Effector CD8-positive, alpha-beta T cell (primary cell): ENCODE measurements at places on chromosomes 6 and 20.
A peak's percentile ranks its signal among the peaks of the same experiment; 100 is the strongest.

GRCh38 chr6:167776906-167777627, 49.6 kb upstream of the AFDN start:
- no peak for DNase-seq

DNA sequence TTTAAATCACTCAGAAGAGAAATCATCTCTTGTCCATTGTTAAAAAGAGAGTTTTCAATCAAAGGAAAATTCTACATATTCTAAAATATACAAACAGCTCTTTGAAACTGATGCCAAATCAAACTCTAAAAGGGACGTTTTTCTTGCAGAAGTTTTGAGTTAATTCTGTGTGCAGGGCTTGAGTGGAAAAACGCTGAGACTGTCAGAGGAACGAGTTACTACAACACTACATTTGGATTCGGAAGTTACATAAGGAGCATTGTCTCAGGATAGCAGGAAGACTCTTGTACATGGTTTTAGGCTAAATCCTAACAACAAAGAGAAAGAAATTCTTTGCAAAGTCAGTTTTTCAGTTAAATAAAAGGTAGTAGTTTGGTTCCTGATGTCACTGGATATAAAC, 155.7 kb upstream of the SUPT3H start:
- no peak for DNase-seq

DNA sequence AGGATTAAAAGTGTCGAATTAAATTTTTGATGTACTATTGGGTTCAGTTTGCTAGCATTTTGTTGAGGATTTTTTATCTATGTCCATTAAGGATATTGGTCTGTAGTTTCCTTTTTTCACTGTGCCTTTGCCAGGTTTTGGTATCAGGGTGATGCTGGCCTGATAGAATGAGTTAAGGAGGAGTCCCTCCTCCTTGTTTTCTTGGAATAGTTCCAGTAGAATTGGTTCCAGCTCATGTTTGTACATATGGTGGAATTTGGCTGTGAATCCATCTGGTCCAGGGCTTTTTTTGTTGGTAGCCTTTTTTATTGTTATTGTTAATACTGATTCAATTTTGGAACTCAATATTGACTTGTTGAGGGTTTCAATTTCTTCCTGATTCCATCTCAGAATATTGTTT, 141.8 kb downstream of the SIM1 start:
- no peak for DNase-seq

DNA sequence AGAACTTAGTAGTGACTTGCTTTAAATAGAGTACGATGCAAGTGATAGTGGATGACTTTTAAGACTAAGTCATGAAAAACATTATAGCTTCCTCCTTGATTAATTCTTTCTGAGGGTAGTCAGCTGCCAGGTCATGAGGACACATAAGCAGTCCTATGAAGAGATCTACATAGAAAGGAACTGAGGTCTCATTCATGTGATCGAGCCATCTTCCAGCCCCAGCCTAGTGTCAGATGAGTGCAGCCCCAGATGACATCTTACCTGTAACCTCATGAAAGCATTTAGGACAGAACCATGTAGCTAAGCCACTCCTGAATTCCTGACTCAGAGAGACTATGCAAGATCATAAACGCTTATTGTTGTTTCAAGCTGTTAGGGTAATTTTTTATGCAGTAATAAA, 67.7 kb downstream of the AK9 start:
- no peak for DNase-seq

- DNase-seq = no peak
These were observed 154.3 kb upstream of the INSM1 start for GRCh38 chr20:20213526-20214121.

DNA sequence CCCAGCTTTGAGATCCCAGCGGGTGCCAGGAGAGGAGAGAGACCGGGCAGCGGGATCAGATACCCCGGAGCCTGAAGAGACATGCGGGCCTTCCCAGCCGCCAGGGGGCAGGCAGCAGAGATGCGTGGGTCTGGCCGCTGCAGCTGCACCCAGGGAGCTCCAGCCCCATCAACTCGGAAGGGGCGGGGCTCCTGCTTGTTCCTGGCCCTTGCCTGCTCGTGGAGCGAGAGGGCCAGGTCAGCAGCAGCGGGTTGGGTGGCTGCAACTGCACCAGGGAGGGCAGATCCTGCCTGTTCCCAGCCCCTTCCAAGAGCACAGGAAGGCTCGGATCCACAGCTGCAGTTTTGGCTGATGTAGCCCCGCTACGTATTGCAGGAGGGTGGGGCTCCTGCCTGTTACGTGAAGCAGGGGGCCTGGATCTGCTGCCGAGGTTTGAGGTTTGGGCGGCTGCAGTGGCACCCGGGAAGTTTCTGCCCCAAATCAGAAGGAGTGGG, 532.8 kb downstream of the RFPL4B start:
- DNase-seq = no peak

DNA sequence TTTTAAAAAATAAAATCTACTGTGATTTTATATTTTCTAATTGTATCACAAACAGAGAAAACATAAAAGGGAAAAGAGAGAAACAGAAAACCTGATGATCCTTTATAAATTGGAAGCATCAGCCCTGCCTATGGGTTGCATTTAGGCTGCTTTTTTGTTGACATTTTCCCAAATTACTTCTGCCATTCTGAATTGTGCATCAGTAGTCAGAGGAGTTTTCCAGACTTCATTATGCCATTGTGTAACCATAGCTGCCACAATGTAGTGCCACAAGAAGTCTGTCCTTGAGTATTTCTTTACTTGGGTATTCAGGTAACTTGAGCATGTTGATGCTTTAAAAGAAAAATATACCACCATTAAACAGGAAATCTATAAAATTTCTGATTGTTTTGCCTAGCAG, 130.3 kb downstream of the HACE1 start:
- no peak for DNase-seq

DNA sequence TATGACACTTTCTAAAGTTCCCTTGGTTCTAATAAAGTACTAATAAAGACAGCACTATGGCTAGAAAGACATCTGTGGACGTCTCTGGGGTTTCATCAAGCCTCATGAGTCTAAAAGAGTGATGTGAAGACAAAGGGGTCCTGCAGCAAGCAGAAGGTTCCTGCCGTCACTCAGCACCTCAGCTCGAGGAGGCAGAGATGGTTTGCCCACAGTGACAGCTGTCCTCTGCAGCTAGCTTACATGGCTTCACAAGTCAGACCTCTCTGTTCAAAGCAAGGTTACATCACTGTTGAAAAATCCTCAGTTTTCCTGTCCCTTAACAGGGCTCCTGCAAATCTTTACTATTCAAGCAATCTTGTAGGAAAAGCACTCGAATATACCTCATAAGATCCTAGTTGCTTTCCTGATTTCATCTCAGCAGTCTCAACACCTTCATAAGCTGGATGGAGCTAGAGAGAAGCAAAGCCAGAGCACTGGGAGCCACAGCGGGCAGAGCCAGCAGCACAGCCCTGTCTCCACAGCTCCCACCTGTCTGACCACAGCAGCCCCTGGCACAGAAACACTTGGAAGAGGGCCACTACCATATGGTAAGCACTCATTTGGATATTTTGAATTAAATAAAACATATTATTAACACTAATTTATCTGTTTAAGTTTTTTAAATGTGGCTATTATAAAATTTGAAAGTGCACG, 202.3 kb downstream of the GMDS start:
- no peak for DNase-seq

- no peak for DNase-seq
These were observed 84.7 kb downstream of the ASXL1 start for GRCh38 chr20:32442630-32443373.

GRCh38 chr6:106519460-106520394, 109.6 kb downstream of the RTN4IP1 start:
- peak; percentile 44 for DNase-seq

- no peak for DNase-seq
These were observed 134.2 kb upstream of the BMP5 start for GRCh38 chr6:56009636-56010035.

- DNase-seq = no peak
These were observed 5.1 kb upstream of the TMEM181 start for GRCh38 chr6:158554611-158555361.

GRCh38 chr6:148932208-148932607, 185.4 kb downstream of the UST start:
- no peak for DNase-seq

- no peak for DNase-seq
These were observed 323.2 kb downstream of the LRFN2 start for GRCh38 chr6:40263970-40264369.

DNA sequence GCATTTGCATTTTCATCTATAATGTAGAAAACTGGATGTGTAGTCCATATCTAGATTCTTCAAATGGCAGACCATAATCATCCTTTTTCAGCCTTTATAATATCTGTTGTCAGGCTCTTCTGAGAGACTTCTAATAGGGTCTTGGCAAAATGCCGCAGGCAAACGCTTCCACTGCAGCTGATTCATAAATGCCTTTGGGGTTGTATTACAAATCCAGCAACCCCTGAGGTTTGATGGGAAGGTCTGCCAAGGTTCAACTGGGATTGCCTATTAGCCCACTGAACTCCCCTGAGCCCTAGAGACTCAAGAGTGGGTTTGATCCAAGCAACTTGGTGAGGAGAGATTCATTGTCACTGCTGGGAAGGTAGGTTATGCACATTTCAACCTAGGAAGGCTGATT, 365.2 kb upstream of the POU3F2 start:
- DNase-seq = no peak

GRCh38 chr6:154578004-154578559, 67.6 kb upstream of the CNKSR3 start:
- no peak for DNase-seq

GRCh38 chr20:49888212-49889000, 26.9 kb downstream of the SPATA2 start:
- DNase-seq = peak; percentile 13

GRCh38 chr6:159053781-159054398, 9.1 kb upstream of the TAGAP start:
- no peak for DNase-seq

DNA sequence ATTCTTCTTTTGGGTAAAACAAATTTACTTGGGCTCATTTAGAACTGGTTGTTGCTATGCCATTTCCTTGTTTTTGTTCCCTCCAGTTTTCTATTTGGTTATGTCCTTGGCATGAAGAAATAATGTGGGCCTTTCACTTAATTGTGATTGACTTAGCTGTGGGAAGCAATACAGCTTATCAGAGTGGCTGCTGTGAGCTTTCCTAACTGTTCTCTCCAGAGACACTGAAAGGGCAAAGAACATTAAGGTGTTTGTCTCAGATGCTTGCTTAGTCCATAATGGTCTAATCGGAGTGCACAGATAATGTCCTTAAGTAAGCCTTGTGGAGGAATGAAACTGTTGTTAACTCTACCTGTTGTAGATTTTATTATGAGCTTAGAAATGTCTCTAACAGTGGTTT, 56.6 kb downstream of the SH3BGRL2 start:
- DNase-seq = no peak

- no peak for DNase-seq
These were observed 2.0 kb downstream of the MUC21 start for GRCh38 chr6:30985490-30985889.

GRCh38 chr6:43923376-43924221, 153.6 kb downstream of the VEGFA start:
- no peak for DNase-seq

DNA sequence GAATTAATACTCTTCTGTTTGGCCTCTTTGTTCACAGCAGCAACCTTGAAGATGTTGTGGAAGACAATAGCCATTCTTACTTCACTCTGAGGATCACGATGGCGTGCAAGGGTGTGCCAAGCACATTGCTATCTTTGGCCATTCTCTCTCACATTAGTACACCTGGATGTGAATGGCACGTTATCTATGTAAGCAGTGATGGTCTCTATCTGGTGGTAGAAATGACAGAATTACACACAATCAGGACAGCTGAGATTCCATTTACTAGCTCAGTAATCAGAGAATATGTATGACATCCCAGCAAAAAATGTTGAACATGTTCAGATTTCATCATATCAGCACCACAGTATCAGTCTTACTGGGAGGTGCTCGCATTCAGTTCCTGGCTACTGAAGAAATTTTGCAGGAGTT, 116.2 kb downstream of the LCA5 start:
- DNase-seq = no peak

GRCh38 chr6:111367393-111368088, 115.5 kb downstream of the REV3L start:
- no peak for DNase-seq

DNA sequence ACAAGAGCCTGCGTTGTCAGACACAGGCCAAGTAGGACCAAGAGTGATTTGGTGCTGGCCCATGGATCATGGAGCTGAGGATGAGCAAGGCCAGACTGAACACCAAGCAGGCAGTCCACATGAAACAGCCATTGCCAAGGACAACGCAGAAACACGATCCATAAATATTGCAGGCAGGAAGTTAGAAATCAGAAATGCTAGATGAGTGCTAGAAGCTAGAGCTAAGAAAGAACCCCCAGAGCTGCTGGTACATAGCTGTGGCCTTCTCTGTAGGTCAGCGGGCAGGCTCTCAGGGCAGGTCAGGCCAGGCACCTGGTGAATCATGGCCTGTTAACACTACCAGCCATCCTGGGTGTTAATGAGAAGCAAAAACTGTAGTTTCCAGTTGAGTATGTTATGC, 119.7 kb downstream of the ALDH8A1 start:
- DNase-seq = no peak

DNA sequence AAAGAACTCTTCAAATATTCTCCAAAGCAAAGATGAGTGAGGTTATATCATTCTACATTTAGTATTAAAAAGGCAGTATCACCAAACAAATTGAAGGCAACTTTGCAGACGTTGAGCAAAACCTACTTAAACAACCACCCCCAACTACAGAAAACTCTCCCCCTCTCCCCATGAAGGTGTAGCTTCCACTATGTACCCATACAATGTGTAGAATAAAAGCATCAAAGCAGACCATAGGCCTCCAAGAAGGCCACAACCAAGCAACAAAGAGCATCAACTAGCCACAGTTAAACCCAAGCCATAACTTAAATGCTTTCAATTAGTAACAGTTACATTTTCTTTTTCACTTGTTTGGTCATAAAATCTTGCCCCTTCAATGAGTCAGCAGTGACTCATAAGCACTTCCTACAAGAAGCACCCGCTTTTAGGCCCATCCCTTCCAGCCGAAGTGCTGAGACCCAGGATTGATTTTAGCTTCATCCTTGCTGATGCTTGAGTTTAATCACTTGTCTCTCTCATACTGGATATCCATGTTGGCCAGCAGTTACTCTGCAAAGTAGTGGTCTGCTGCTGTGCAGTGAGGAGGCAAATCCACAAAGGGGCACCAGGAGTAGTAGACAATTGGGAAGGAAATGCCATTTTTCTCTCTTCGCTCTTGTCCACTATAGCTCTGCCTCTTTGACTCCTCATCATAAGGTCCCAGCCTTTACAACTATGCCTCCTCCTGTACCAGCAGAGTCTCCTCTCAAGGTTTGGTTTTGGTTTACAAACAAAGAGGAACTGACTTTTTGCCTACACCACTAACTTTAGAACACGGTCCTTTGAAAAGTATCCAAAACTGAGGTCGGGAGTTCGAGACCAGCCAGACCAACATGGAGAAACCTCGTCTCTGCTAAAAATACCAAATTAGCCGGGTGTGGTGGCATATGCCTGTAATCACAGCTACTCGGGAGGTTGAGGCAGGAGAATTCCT, 8.4 kb upstream of the NUP153 start:
- DNase-seq = no peak
